ENCODE measurements at places on chromosomes 1 and 21.

DNA sequence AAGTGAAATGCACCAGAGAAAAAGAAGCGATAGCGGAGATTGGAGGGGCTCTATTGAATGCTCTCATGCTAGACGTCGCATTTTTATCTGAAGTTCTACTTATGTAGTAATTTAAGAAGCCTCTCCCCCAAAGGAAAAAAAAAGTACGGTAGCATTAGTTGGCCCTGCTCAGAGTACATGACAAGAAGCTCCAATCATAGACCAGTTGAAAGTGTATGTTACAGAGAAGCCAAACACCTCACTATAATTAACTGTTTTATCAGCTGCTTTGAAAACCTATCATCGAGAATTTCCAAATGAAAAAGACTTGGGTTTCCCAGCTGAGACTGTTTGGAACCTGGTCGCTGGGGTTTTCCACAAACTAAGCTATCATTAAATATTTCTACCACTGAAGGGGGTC lies 19.6 kb upstream of the OVAAL start:
- DNase-seq = no peak

GRCh38 chr21:44392916-44393315 lies 39.5 kb downstream of the TRPM2 start:
- DNase-seq = no peak

GRCh38 chr21:34693192-34693810 lies 24.5 kb downstream of the CLIC6 start:
- no peak for DNase-seq

DNA sequence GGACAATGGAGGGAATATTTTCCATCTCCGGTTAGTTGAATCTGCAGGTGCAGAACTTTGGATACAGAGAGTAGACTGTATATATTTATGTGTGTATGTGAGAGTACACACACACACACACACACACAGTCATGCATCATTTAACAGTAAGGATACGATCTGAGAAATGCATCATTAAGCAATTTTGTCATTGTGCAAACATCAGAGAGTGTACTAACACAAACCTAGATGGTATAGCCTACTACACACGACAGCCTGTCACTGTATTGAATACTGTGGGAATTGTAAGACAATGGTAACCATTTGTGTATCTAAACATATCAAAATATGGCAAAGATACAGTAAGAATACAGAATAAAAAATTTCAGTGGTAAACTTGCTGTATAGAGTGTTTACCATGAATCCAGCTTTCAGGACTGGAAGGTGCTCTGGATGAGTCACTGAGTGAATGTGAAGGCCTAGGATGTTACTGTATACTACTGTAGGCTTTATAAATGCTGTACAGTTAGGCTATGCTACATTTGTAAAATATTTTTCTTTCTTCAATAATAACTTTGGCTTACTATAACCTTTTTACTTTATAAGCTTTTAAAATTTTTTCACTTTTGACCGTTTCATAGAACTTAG lies 138.5 kb downstream of the ZZZ3 start:
- no peak for DNase-seq

DNA sequence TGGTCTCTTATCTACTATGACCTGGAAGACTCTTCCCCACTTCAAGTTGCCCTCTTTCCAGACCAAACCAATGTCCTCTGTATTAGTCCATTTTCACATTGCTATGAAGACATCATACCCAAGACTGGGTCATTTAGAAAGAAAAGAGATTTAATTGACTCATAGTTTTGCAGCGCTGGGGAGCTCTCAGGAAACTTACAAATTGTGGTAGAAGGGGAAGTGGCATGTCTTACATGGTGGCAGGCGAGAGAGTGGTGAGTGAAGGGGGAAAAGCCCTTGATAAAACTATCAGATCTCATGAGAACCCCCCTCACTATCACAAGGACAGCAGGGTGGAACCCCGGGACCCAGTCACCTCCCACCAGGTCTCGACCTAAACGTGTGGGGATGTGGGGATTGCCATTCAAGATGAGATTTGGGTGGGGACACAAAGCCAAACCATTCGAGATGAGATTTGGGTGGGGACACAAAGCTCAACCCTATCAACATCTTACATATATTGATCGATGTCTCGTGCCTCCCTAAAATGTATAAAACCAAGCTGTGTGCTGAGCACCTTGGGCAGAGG lies 14.2 kb upstream of the AGPAT3 start:
- DNase-seq = no peak

- DNase-seq = no peak
Observed at GRCh38 chr1:185857442-185857841, 123.3 kb downstream of the HMCN1 start.

GRCh38 chr1:218783131-218783530 lies 390.5 kb upstream of the LYPLAL1 start:
- DNase-seq = no peak

DNA sequence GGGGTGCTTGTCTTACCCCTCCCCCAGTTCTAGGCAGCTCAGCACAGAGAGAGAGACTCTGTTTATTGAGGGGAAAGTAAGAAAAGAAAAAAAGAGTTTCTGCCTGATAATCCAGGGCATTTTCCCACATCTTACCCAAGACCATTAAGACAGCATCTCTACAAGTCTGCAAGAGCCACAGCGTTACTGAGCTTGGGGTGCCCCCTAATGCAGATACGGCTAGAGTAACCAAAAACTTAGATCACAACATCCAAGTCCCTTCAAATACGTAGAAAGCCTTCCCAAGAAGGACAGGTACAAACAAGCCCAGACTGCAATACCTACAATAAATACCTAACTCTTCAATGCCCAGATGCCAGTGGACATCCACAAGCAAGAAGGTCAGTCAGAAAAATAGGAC lies 6.2 kb upstream of the TEX50 start:
- DNase-seq = no peak

DNA sequence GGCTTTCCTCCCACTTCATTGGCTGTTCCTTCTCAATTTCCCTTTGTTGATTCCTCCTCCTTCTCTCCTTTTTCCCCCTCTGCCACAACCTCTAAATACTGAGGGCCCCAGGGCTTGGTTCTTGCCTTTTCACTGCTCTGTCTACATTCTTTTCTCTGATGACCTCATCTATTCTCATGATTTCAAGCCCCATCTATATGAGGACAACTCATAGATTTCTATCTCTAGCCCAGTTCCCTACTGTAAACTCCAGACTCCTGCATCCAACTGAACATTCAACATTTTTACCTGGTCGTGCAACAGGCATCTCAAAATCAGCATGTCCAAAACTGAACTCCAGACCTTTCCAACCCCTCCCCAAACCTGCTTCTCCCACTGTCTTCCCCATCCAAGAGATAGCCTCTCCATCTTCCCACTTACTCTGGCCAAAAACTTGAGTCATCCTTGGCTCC lies 11.5 kb upstream of the SLC9A1 start:
- no peak for DNase-seq

DNA sequence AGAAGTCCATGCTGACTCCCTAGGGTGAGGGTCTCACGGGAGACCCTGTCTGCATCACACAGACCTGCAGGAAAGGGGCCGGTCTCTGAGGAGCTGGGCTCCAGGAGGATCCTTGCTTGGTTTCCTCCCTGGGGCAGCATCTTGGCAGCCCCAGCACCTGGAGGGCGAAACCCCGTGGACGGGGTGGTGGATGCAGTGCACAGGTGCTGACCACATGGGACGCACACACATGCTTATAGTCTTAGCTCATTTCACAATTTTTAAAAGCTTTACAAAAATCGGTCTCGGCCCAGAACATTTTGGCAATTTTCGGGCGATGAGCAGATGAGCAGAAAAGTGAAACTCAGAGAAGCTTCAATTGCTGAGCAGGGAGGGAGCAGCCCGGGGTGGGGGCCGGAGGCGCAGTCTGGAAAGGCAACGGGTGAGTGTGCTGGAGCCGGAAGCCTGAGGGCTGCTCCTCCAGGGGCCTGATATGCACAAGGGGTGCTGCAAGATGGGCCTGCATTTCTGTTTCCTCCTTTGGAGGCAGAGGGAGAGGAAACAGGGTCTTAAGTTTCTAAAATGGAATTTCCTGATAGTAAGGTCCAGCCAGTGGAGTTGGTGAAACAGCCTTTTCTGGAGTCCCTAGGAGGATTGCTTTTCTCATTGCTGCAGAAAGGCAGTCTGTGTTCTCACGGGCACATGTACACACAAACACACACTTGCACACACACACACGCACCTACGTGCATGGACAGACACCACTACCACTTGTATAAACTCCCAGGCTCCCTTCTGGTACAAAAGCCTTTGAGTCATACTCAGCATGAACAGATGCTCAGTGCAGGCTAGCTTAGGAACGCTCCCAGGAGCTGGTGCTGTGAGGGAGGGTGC lies 60.6 kb downstream of the SCCPDH start:
- no peak for DNase-seq

- no peak for DNase-seq
Observed at GRCh38 chr1:61636814-61637213, 88.1 kb downstream of the TM2D1 start.

- DNase-seq = no peak
Observed at GRCh38 chr1:109432336-109432735, 6.1 kb upstream of the PSMA5 start.

- DNase-seq = no peak
Observed at GRCh38 chr1:83033682-83034081, 965.2 kb downstream of the TTLL7 start.

DNA sequence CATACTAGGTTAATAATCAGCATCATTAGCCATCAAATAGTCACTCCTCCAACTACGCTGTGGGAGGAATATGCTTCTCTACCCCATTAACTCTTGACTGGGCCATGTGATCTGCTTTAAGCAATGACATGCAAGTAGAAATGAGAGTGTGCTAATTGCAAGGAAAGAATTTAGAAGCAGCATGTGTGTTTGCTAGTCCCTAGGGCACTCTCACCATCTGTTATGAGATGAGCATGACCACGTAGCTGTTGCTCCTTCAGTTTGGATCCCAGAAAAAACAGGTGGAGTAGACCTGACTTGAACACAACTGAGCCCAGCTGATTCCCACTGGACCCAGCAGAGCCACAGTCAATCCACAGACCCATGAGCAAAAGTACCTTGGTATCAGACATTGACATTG lies 19.7 kb upstream of the RGS7 start:
- DNase-seq = no peak

DNA sequence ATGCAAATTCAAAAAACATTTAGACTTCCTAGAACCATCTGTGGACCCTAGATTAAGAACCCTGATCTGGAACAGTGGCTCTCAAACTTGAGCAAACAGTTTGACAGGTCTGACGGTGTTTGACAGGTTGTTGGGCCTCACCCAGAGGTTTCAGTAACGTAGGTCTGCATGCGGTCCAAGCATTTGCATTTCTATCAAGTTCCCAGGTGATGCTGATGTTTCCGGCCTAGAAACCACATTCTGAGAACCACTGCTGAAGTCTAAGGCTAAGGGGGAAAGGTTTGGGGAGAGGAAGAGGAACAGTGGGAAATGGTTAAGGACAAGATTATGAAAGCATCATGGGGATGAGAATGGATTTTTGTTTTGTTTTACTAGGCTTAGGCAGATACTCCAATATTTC lies 48.6 kb downstream of the MDM4 start:
- no peak for DNase-seq

DNA sequence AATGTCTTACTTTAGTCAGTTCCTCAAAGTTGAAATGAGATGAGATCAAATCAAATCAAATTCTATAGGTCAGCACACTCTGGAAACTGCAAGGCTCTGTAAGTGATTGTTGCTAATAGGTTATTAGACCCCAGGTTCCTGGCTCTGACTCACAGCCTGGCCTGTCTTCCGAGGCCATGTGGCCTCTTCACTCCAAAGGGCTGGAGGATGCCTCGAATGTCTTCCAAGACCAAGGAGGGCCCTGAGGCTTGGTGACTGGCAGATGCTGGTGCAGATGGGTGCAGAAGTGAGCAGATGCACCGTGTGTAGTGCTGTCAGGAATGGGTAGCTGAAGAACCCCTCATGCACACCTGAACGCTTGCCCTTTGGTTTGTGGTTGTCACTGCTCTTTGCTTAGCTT lies 113.4 kb downstream of the MAB21L3 start:
- DNase-seq = no peak

GRCh38 chr1:151213560-151213959 lies 15.2 kb downstream of the PIP5K1A start:
- DNase-seq = no peak

- no peak for DNase-seq
Observed at GRCh38 chr1:224217655-224218623, 34.9 kb downstream of the DEGS1 start.

DNA sequence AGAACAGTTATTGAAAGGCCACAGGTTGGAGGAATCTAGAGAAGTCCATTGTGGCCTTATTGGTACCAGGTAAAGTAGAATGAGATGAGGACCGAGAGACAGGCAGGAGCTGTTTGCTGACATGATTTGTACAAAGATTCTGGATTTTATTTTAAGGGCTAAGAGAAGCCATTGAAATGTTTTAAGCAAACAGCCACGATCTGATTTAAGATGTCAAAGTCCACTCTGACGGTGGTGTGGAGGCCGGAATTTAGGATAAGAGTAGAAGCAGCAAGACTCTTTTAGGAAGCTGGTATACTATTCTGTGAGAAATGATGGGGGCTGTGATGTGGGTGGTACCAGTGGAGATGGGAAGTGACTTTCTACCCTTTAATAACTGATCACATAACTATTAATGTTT lies 418.5 kb downstream of the DPYD start:
- DNase-seq = no peak

- DNase-seq = no peak
Observed at GRCh38 chr1:55815745-55816455, 600.7 kb upstream of the USP24 start.

GRCh38 chr1:172561252-172561651 lies 28.3 kb downstream of the SUCO start:
- no peak for DNase-seq

GRCh38 chr1:25577134-25577920 lies 33.9 kb downstream of the LDLRAP1 start:
- DNase-seq = no peak

GRCh38 chr1:36161641-36162531 lies 5.9 kb downstream of the MAP7D1 start:
- no peak for DNase-seq

DNA sequence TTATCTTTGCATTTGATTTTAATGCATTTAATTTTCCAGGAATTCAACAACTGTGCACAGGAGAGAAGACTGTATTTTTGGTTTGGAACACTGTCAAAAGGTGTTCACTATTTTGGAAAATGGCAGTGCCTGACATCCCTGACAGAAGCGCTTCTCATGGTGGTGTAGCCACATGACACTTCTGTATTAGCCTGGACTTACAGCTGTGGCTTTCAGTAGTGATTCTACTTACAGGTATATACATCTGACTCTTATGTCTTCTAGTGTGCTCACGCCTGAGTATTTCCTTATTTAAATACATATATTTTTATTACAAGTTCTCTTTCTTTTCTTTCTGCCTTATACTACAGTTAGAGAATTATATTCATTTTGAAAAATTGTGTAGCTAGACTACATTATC lies 52.3 kb upstream of the C8B start:
- no peak for DNase-seq

GRCh38 chr1:28642056-28642846 lies 616 bp downstream of the TAF12 start:
- no peak for DNase-seq
